ENCODE measurements at places on chromosomes 6 and 20.

GRCh38 chr20:57397693-57398108 is 6.5 kb downstream of the RBM38 start:
- DNase-seq: no peak

DNA sequence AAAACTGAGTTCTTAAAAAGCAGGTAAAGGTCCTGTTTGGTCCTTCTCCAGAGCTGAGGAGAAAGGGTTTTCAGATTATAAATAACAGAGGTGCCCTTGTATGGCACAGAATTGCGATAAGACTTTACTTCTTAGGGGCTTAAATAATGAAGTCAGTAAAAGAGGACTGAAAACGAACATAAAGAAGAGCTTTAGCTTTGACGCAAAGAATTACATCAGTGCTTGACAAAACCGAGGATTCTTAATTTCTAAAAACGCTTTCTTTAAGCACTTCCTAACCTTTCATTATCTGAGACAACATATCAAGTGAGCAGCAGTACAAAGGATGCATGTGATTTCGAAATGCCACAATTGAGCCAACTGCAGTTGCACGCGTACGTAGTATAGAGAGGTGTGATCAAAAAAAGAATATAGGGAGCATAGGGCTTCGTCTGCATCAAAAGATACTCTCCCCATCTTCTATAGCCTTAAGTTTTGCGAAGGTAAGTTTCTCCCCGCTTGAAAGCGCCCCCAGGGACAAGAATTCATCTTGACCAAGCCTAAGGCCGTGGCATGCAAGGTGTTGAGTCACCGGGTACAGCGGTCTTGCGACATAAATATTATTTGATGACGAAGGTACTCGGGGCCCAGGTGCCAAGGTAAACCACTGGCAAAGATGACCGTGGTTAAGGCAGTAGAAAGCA is 778 bp upstream of the LOC128125822 start:
- DNase-seq: no peak

DNA sequence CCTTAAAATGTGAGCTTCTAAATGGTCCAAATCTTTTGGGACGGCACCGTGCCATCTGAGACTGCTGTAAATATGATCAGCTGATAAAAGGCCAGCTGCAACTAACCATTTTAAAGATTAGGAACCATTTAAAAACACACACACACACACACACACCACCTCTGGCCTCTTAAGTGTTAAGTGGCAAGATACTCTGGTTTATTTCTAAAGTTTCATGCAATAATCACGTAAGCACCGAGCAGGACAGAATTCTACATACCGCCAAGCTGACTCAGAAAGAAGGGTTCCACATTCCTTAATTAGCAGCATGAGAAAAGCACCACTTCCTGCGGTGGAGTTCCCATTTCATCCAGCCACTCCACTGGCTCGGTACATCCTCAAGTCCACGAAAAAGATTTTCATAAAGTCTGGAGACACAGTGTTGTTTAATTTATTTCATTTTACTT is 17.8 kb upstream of the ZNF217 start:
- DNase-seq: no peak

DNA sequence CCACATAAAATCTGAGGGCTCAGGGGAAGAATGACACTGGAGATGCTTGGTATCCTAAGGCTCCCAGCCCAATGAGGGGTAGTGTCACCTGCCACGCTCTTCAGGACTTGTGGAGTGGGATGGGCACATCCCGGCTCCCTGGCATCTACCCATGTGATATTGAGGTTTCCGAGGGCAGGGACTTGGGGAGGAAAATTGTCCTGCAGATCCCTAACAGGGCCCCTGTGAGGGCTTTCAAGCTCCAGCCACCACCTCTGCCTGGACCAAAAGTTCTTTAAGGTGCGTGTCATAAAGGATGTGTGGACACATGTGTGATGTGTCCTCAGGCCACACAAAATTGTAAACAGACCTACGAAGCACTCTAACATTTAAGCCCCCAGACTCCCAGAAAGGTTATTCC is 2.5 kb downstream of the SCML4 start:
- no peak for DNase-seq

DNA sequence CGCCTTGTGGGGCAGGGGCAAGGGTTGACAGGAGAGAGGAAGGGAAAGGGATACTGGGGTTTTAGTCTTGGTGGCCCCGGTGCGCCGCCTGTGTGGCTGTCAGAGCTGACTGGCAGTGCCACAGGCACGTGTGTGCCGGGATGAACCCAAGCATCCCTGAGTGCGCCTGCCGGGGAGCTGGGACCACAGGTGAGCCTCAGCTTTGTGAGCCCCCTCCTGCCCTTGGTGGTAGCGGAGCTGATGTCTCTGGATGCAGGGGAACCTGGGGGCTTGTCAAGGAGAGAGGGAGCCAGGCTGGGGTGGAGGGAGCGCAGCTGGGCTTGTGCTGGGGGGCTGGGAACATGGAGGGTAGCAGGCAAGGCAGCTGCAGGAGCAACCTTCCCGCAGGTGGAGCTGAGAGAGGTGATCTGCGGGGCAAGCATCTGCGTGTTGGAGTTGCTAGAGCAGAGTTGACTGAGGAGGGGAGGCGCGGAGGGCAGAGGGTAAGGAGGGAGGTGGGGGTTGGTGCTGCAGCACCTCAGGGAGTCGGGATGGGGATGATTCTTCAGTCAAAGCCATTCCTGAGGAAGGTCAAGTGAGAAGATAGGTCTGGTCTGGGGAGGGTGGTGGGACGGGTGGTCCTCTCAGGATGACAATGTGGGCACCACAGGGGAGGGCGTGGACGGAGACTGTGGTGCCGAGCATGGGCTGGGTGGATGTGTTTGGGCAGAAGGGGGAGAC is 28.1 kb downstream of the PYGB start:
- DNase-seq: no peak

- DNase-seq: no peak
Measured at GRCh38 chr6:1263850-1264377, 48.0 kb upstream of the FOXQ1 start.

DNA sequence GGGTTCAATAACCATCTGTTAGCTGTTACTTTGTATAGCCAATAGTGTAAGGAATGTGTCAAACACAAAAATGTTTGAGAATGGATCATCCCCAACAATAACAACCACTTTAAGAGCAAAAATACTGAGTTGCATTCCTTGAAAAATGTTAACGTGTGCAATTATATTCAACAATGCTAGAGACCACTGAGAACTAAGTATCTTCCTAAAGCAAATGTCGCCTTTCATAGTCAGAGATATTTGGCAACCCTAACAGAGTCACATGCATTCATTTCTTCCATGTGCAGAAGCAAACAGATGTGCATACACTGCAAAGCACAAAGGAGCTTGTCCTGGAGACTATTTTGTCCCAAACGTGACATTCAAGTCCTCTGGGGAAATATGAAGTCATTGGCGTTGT is 448.6 kb downstream of the GJA1 start:
- no peak for DNase-seq

- DNase-seq: no peak
Measured at GRCh38 chr6:160804639-160805038, 102.6 kb downstream of the PLG start.

GRCh38 chr6:99611148-99611547 is 4.5 kb downstream of the PRDM13 start:
- no peak for DNase-seq

GRCh38 chr6:158869826-158870648 is 50.9 kb upstream of the EZR start:
- DNase-seq: peak; percentile 92

- no peak for DNase-seq
Measured at GRCh38 chr6:40724886-40725285, 137.7 kb upstream of the LRFN2 start.

GRCh38 chr20:32296819-32297420 is 19.5 kb downstream of the KIF3B start:
- no peak for DNase-seq

DNA sequence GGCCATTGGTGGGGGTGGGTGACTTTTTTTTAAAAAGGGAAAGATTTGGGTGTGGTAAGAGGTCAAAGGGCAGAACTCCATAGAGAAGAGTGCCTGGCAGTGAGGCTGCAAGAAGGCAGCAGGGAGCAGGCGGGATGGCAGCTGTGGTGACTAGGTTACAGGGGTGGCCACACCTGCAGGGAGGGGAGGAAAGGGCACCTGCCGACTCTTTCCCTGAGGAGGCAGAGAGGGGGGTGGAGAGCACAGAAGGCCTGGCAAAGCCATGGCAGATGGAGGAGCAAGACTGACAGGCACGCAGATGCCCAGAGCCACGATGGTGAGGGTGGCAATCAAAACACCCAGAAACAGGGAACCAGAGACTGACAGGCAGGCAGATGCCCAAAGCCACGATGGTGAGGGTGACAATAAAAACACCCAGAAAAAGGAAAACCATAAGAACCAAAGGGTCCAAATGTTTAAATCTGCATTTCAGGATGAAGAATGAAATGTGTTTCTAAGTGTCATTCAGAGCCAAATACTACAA is 19.3 kb downstream of the CST7 start:
- DNase-seq: no peak

- no peak for DNase-seq
Measured at GRCh38 chr6:3017304-3017703, 17.6 kb downstream of the NQO2 start.

DNA sequence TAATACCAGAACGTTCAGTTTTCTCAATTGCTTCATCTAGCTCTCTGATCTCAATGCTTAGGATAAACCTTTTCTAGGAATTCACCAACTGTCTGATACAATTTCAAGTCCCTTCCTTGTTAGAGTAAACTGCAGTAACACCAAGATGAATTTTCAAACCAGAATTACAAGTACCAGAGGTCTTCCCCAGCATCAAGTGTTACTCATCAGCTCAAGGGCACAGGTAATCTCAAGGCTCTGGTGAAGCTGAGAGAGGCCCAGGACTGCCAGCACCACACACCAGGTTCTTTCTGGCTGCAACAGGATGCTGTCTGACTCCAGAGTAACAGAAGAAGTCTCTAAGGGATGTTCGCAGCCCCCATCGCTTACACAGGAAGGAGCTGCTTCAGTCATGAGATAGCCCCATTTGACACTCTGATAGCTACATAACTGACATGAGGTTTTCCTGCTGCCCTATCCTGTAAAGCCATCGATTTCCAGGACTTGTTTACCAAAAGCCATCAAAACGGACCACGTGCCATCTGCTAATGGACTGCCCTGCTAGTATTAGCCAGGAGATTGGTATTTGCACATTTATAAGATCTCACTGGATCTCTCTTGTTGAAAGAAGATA is 549.4 kb downstream of the UTRN start:
- DNase-seq: no peak

- DNase-seq: no peak
Measured at GRCh38 chr6:119466226-119466625, 116.7 kb upstream of the MAN1A1 start.

Data from GM18507 (cell line).